ENCODE measurements at places on chromosomes 3 and 15.
A peak's percentile ranks its signal among the peaks of the same experiment; 100 is the strongest.

GRCh38 chr15:89551550-89551949 lies 23.7 kb upstream of the TICRR start:
- no peak for DNase-seq

GRCh38 chr15:70748281-70748747 lies 15.0 kb downstream of the UACA start:
- no peak for DNase-seq

DNA sequence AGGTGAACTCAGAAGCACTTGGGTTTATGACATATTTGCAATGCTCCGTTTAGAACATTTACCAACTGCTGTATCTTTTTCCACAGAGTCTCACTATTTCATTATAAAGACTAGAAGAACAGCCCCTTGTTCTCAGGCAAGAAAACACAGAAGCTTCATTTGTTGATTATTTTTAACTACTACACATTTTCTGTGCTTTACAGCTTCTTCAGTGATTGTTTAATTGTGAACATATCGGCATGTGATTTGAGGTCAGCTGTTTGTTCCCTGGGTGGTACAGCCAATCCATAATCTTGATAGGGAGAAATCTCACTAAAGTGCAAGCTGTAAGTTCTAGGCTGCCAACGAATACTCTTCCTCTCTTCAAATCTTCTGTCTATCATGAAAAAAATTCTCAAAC lies 31.0 kb upstream of the DLG1 start:
- DNase-seq = no peak

DNA sequence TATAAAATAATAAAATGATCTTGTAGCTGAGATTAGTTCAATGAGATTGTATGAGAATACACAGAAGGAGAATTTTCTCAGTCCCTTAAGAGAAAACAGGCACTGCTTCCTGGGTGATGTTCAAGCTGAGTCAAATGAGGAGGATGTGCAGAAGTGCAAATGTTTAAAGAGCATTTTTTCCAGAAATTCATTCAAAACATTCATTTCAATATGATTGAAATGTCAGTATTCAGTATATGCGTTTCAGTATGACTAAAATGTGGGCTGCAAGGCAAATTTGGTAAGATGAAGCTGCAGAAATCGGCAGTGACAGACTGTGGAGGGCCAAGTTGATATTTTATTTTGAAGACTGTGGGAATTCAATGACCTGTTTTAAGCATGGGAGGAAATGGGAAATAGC lies 19.3 kb upstream of the PYDC2 start:
- no peak for DNase-seq

- peak; percentile 66 for DNase-seq
Measured at GRCh38 chr3:139934613-139935015, 371 bp upstream of the CLSTN2 start.

- peak; percentile 68 for DNase-seq
Measured at GRCh38 chr3:125051715-125052581, 3.8 kb downstream of the HEG1 start.

GRCh38 chr3:100553618-100554372 lies 55.6 kb upstream of the ADGRG7 start:
- no peak for DNase-seq

GRCh38 chr3:8336456-8336855 lies 165.2 kb upstream of the LMCD1 start:
- no peak for DNase-seq

- no peak for DNase-seq
Measured at GRCh38 chr3:147680837-147681483, 271.8 kb downstream of the ZIC1 start.

DNA sequence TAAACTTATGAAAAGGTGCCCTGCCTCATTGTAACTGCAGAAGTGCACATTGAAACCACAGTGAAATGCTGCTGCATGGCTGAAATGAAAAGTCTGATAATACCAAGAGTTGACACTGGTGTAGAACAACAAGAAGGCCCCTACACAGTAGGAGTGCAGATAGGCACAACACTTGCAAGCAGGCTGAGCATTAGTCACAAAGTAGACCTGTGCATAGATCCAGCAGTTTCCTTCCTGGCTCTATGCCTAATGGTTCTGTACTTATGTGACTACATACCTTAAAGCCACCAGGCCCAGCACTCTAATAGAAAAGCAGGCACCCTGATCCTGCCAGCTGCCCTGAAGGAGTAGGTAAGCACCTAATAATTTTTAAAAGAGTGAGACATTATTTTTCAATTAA lies 41.8 kb downstream of the PRR23E start:
- no peak for DNase-seq

- DNase-seq = no peak
Measured at GRCh38 chr3:170079536-170080165, 41.9 kb downstream of the GPR160 start.

GRCh38 chr3:194251891-194252560 lies 99.1 kb downstream of the CPN2 start:
- no peak for DNase-seq

DNA sequence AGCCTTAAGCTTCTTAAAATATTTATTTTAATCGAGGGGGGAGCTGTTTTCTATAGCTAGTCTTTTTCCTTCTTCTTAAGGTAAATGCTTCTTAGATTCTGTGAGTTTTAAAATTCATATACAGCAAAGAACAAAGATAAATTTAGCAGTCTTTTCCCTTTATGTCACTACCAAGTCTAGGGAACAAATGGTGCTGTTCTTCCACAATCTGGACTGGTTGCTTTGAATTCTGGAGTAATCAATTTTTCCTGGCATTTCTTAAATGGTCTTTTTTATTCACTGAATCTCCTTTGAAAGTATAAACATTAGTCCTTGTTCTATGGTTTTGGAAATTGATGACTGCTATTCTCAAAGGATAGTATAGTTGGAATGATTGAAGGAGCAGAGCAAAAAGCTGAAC lies 82.8 kb downstream of the CHL1 start:
- no peak for DNase-seq

DNA sequence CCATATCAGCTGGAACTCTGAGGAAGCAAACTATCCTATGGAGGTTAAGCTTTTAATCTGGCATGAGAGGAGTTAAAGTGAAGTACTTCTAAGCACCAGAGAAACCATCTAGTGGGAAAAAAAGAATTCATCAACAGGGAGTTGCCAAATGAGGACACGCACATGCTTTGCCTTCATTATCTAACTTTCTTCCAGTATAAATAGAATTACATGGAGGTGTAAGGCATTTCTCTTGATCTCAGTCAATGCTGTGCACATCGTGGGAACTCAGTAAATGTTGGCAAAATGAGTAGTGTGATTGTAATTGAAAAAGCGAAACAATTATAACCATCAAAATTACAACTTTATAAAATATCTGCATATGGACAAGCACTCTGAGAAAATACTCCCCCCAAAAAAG lies 8.0 kb upstream of the GSK3B start:
- no peak for DNase-seq

- no peak for DNase-seq
Measured at GRCh38 chr3:158267015-158267414, 157.1 kb downstream of the RSRC1 start.

- DNase-seq = no peak
Measured at GRCh38 chr3:146187334-146187950, 26.5 kb upstream of the PLOD2 start.

DNA sequence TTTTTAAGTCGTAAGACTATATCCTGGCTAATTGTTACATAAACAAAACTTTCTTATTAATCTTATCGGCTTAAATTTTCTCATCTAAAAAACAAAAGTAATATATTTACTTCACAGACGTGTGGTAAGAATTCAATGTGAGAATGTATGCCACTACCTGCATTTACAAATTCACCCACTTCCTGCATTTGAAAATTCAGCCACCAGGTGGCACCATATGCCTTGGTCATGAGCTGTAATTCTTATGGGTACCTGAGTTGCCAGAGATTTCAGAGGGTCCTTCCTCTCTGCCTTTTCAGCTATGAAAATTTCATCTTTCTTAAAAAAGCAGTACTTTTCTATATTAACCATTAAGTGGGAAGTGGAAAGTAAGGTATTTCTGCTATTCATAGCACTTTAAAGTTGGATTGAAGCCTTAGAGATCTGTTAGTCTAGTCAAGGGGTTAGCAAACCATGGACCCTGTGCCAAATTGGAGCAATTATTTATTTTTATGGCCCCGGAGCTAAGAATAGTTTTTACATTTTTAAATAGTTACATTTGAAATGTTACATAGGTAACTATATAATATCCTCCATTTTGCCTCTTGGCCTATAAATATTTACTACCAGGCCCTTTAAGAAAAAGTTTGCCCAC lies 127.8 kb downstream of the HCN4 start:
- peak; percentile 81 for DNase-seq

DNA sequence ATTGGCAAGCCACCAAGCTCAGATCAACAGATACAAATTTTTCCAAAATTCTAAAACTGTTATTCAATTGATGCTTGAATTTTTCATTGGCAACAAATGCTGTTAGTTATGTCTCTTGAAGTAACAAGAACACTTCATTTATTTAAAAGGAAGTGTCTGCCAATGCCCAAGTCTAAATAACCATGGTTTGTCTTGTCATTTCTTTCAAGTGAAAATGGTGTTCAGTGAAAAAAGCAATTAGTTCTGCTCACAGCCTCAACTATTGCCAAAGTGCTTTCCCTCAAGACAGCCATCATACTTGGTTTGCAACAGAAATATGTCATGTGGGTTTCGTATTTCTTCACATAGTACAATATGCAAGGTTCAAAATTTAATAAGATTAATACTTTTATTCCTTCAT lies 312.6 kb upstream of the LMCD1 start:
- no peak for DNase-seq

- DNase-seq = no peak
Measured at GRCh38 chr15:101510212-101511197, 21.0 kb upstream of the PCSK6 start.

DNA sequence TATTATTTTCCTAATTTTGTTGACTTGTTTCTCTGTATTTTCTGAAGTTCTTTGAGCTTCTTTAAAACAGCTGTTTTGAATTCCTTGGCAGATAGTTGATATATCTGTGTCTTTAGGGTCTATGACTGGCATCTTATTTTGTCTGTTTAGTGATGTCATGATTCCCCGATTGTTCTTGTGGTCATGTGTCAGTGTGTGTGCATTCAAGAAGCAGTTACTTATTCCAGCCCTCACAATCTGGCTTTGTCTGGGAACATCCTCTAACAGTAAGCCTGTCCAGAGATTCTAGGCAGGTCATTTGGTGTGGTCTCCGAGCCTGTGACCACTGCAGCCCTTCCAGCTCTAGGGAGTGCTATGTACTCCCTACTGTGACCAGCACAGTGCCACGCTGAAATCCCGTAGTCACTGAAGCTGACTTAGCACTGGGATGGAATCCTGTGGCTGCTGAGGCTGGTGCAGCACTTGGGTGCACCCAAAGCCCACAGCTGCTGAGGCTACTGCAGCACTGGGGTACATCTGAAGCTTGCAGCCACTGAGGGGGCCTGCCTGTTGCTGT lies 6.7 kb downstream of the LNP1 start:
- DNase-seq = no peak

- no peak for DNase-seq
Measured at GRCh38 chr3:136021803-136022202, 56.3 kb downstream of the PPP2R3A start.

GRCh38 chr3:18512007-18512406 lies 86.9 kb upstream of the SATB1 start:
- no peak for DNase-seq

DNA sequence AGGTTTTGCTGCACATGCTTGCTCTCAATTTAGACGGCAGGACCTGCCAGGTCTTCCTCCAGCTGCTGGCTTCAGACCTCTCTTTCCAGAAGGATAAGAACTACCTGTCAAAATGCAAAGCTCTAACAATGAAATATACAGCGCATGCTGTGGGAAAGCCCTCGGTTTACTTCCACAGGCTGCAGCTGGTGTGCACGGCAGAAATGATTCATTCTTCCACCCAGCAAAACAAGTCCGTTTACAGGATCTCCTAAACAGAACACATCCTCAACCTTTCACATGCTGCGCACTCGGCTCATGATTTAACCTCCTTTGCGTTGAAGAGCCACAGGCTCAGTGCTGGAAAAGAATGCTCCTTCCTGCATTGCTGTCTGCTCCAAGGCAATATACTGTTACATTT lies 92.4 kb upstream of the WNT5A start:
- no peak for DNase-seq

DNA sequence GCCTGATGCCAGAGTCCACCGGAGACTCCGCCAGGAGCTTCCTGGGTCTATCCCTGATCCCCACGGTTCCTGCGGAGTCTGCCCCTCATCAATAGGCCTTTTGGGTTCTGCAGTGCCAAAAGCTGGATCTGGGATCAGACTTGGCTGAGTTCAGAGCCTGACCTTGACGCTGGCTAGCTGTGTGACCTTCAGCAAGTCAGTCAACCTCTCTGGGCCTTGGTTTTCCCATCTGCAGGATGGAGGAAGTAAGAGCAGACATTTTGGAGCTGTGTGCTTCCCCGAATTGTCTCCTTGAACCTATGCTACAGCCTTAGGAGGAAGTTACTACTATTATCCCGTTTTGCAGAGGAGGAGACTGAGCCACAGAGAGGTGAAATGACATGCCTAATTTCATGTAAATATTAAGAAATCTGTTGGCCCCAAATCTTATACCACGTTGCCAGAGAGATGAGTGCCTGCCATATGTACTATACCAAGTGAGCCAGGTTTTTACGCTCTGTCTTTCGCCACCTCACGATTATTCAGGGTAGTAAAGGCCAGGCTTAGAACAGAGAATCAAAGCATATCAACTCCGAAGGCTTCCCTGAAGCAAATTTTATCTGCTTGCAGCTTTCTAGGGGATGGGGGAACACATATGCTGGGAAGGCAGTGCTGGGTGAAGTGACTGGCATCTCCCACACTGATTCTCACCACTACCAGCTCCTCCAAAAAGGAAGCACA lies 112.5 kb downstream of the SRGAP3 start:
- DNase-seq = no peak

- no peak for DNase-seq
Measured at GRCh38 chr15:93141371-93141794, 52.4 kb upstream of the RGMA start.

DNA sequence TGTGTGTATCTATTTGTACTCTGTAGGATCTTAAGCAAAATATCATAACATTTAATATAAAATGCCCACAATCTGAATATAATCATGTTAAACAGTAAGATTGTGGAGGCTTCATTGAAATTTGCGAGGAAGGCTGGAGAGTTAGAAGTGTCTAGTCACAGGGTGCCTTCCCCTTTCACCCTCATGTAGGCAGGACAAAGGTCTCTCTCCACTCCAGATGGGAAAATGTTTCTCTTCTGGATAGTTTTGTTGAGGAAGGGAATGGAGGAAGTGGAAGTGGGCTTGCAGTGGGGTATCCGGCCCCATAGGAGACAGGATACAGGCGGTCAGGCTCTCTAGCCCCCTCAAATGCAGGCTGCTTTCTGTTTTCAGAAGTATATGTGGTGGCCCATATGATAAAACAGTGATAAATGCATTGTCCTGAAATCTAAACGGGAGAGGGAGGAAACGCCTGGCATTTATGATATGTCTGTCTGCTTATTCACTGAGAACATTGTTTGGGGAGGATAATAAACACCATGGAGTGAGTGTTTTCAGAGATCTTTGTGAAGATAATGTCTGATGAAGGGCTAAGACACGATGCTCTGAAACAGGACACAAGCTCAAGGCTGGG lies 13.3 kb upstream of the MYZAP start:
- no peak for DNase-seq

GRCh38 chr3:29695201-29695600 lies 414.3 kb downstream of the RBMS3 start:
- DNase-seq = no peak

GRCh38 chr3:167679526-167679925 lies 25.8 kb upstream of the WDR49 start:
- DNase-seq = no peak

- no peak for DNase-seq
Measured at GRCh38 chr15:85312486-85312885, 67.9 kb upstream of the AKAP13 start.

GRCh38 chr15:34620814-34621213 lies 37.4 kb upstream of the GOLGA8B start:
- no peak for DNase-seq

- no peak for DNase-seq
Measured at GRCh38 chr3:71389911-71390573, 193.5 kb downstream of the FOXP1 start.

Data from sciatic nerve (tissue), 2 donors.